Naive thymus-derived CD8-positive, alpha-beta T cell (primary cell): ENCODE measurements at places on chromosomes 3 and 15. TPM values are rescaled to one million over a fixed set of nuclear protein-coding genes. Genes with fewer than 3 reads are reported as not detected.

The ISLR2 gene
- not detected for total RNA-seq

DNA sequence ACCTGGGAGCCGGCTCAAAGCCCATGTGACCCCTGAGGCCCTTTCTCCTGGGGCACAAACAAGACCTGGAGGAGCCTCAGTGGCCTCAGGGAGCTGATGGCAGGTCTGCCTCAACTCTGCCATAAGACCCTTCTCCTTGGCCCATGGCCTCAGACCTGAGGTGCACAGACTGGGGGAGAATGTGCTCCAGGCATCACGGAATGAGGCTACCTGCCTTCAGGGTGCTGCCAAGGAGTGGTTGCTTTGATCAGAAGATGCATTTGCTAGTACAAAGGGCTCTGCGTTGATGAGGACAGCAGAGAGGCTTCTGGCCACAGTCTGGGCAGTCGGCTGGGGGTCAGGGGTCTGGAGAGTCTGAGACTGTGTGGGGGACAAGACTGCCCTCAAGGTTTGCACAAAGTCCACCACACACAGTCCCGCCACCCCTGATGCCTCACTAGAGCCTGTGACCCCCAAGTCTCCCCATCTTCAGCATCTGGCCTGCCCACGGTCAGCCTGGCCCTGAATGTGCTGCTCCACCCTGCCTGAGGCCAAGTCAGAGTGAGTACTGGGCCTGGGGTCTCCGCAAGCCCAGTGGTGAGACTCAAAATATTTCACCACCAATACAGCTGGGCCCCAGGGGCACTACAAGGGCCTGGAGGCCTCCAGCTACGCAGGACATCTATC, 26.6 kb downstream of the ALDH1L1 start:
- H3K4me1 ChIP-seq, result no peaks in the 10 kb centered on the region
- no peak overlapping the region for H3K27ac ChIP-seq

The ZSCAN2 gene
- total RNA-seq, result 13.6 TPM

The FSD2 gene
- not detected for total RNA-seq

The GRM2 gene
- total RNA-seq, result 5.0 TPM

The AKAP13 gene
- 244 TPM for total RNA-seq

- no peaks in the 10 kb centered on the region for H3K36me3 ChIP-seq
- no peak overlapping the region for H3K4me3 ChIP-seq
- DNase-seq, result no peak
- H3K27me3 ChIP-seq, result peaks cover 1% of the 10 kb centered on the region
- peaks cover 4% of the 10 kb centered on the region for H3K4me1 ChIP-seq
Measured at GRCh38 chr3:106161246-106161645, 292.4 kb upstream of the CBLB start.

- peaks cover 19% of the 10 kb centered on the region for H3K27me3 ChIP-seq
- no peak overlapping the region for H3K27ac ChIP-seq
- DNase-seq, result no peak
- no peaks in the 10 kb centered on the region for H3K4me1 ChIP-seq
- no peaks in the 10 kb centered on the region for H3K36me3 ChIP-seq
Measured at GRCh38 chr3:187545366-187545765, 124.8 kb downstream of the SST start.

GRCh38 chr15:85671156-85671555, 123.6 kb downstream of the KLHL25 start:
- H3K27ac ChIP-seq, result peak overlapping the region; percentile 29
- peaks cover 29% of the 10 kb centered on the region for H3K4me1 ChIP-seq
- peaks cover 5% of the 10 kb centered on the region for H3K36me3 ChIP-seq
- H3K4me3 ChIP-seq, result no peak overlapping the region

The GOLGA8M gene
- total RNA-seq, result 10.3 TPM

GRCh38 chr3:128469556-128469955, 2.9 kb upstream of the DNAJB8 start:
- H3K4me3 ChIP-seq, result no peak overlapping the region
- H3K36me3 ChIP-seq, result no peaks in the 10 kb centered on the region
- peaks cover 40% of the 10 kb centered on the region for H3K27me3 ChIP-seq
- H3K27ac ChIP-seq, result no peak overlapping the region
- peaks cover 6% of the 10 kb centered on the region for H3K4me1 ChIP-seq

The ATP10A gene
- total RNA-seq, result 59.1 TPM

The PLA2G4F gene
- total RNA-seq, result not detected

DNA sequence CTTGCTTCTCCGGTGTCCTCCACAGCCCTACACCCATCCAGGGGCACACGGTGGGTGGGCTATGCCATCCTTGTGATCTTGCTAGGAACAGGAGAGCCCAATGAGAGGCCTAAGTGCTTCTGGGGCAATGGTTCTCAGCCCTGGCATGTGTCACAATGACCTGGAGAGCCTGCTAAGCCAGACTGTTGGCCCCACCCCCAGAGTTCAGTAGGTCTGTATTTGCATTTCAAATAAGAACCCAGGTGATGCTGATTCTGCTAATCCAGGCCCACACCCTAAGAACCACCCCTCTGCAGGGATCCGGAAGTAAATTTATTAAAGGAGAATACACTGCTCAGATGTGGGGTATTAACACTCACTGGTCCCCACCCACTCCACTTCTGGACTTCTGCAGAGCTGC, 57.9 kb downstream of the RORA start:
- no peak for DNase-seq
- H3K27me3 ChIP-seq, result peaks cover 33% of the 10 kb centered on the region
- H3K27ac ChIP-seq, result no peak overlapping the region
- peaks cover 17% of the 10 kb centered on the region for H3K4me1 ChIP-seq

- H3K36me3 ChIP-seq, result no peaks in the 10 kb centered on the region
- no peak overlapping the region for H3K4me3 ChIP-seq
- no peak for DNase-seq
- peaks cover 9% of the 10 kb centered on the region for H3K27me3 ChIP-seq
- no peaks in the 10 kb centered on the region for H3K4me1 ChIP-seq
Measured at GRCh38 chr3:10529809-10530208, 24.4 kb upstream of the ATP2B2 start.

DNA sequence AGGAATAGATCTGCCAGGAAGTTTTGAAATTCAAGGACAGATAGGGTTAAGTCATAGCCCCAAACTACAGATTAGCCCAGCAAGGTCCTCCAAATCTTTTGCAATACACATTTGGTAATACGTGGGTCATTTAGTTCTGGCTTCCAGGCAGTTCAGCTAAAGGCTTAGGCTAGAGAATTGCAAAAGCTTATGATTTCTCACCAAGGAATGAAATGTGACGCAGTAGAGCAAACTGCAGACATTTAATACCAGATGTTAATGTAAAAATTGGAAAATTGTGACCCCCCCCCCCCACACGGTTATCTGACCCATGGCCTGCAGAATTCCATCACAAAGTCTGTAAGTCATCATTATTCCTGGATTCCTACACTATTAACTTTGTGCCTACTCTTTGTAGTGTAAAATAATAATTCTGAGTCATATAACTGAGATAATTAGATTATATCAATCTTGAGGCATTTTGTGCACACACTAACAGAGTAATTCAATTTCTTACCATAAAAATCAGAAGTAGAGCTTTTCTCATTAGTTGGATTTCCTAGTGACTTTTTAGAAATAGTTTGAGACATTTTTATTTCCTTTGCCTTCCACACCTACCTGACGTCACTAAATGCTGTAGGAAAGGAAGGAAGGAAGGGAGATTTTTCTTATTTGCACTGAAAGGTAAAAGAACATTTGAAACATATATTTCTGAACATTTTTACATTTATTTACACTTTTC, 235.2 kb downstream of the DTWD1 start:
- H3K4me1 ChIP-seq, result no peaks in the 10 kb centered on the region
- no peak for DNase-seq
- H3K27me3 ChIP-seq, result no peaks in the 10 kb centered on the region
- H3K27ac ChIP-seq, result no peak overlapping the region
- H3K36me3 ChIP-seq, result no peaks in the 10 kb centered on the region

DNA sequence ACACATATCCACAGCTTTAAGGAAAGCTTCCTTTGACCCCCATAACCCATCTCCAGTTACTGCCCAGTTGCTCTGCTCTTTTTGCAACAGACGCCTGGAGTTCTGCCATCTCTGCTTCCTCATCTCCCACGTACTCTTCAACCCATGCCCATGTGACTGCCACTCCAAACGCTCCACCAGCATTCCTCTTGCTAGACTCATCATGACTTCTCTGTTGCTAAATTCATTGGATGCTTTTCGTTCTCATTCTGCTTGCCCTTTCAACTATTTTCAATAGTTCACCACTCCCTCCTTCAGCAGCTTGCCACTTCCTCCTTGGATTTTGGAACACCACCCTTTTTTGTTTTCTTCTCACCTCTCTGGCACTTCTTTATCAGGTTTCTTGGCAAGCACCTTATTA, 2.7 kb upstream of the KNSTRN start:
- H3K36me3 ChIP-seq, result no peaks in the 10 kb centered on the region
- peaks cover 12% of the 10 kb centered on the region for H3K4me1 ChIP-seq
- no peak overlapping the region for H3K27ac ChIP-seq
- no peak overlapping the region for H3K4me3 ChIP-seq
- DNase-seq, result no peak

DNA sequence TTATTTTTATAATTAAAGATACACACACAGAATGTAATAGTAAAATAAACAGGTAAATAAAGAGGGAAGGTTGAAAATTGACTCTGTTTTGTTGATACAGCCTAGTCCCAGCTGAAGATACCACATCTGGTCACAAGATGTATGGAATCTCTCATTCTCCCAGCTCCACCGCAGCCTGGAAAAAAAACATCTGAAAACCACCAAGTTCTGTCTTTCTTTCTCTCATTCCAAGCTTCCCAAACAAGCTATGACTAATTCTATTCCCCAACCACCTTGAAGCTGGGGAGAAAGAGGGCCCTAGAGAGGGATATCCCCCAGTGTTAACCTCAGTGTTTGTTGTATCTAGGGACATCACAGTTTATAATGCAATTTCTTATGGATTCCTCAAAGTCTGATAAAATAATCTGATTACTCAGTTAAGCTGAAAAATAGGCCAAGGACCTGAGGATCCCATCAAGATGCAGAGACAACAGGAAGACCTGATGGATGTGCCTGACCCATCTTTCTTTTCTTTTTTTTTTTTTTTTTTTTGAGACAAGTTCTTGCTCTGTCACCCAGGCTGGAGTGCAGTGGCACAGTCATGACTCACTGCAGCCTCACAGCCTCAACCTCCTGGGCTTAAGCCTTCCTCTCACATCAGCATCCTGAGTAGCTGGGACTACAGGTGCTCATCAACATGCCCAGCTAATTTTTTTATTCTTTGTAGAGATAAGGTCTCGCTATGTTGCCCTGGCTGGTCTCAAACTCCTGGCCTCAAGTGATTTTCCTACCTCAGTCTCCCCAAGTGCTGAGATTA, 38.1 kb downstream of the SRGAP3 start:
- no peaks in the 10 kb centered on the region for H3K36me3 ChIP-seq
- no peaks in the 10 kb centered on the region for H3K27me3 ChIP-seq
- H3K4me3 ChIP-seq, result no peak overlapping the region
- DNase-seq, result no peak

GRCh38 chr15:28921336-28921735, 35.6 kb downstream of the APBA2 start:
- peaks cover 48% of the 10 kb centered on the region for H3K4me1 ChIP-seq
- DNase-seq, result no peak
- H3K27ac ChIP-seq, result peak overlapping the region; percentile 93
- no peaks in the 10 kb centered on the region for H3K27me3 ChIP-seq
- H3K36me3 ChIP-seq, result peaks cover 43% of the 10 kb centered on the region
- H3K4me3 ChIP-seq, result peak overlapping the region; percentile 87

- no peak overlapping the region for H3K27ac ChIP-seq
- no peaks in the 10 kb centered on the region for H3K27me3 ChIP-seq
- peaks cover 39% of the 10 kb centered on the region for H3K36me3 ChIP-seq
Measured at GRCh38 chr3:45946875-45947274, 3.6 kb downstream of the CXCR6 start.

GRCh38 chr3:195451373-195452015, 8.7 kb upstream of the ACAP2 start:
- H3K4me3 ChIP-seq, result no peak overlapping the region
- H3K4me1 ChIP-seq, result peaks cover 9% of the 10 kb centered on the region
- no peaks in the 10 kb centered on the region for H3K27me3 ChIP-seq
- no peak for DNase-seq
- no peak overlapping the region for H3K27ac ChIP-seq

DNA sequence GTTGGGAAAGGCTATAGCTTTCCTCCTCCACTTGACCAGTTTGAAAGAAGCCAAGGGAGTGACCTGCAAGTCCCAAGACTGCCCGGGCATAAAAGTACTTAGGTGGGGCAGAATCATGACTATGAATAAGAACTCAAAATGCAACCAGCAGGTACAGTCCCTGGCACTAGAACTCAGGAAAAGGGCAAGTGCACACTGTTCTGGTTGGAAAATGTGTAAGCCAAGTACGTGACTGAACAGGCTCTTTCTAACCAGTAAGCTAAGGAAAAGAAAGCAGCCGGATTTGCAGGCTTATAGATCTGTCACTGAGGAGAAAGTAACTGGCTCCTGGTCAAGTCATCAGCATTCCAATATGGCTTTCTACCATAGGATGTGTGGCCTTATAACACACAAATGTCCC, 101.2 kb upstream of the SLC4A7 start:
- H3K27ac ChIP-seq, result no peak overlapping the region
- H3K4me1 ChIP-seq, result peaks cover 9% of the 10 kb centered on the region
- H3K36me3 ChIP-seq, result no peaks in the 10 kb centered on the region
- no peak overlapping the region for H3K4me3 ChIP-seq

- H3K4me1 ChIP-seq, result peaks cover 9% of the 10 kb centered on the region
- no peak overlapping the region for H3K4me3 ChIP-seq
- H3K27me3 ChIP-seq, result peaks cover 14% of the 10 kb centered on the region
- no peak for DNase-seq
- H3K27ac ChIP-seq, result peak overlapping the region; percentile 29
Measured at GRCh38 chr3:194272861-194273742, 78.0 kb downstream of the CPN2 start.

GRCh38 chr3:53726643-53727042, 119.6 kb downstream of the CHDH start:
- H3K27ac ChIP-seq, result no peak overlapping the region
- DNase-seq, result no peak
- H3K27me3 ChIP-seq, result peaks cover 2% of the 10 kb centered on the region
- H3K36me3 ChIP-seq, result no peaks in the 10 kb centered on the region

The NRG4 gene
- total RNA-seq, result not detected

The BMF gene
- total RNA-seq, result 19.8 TPM

DNA sequence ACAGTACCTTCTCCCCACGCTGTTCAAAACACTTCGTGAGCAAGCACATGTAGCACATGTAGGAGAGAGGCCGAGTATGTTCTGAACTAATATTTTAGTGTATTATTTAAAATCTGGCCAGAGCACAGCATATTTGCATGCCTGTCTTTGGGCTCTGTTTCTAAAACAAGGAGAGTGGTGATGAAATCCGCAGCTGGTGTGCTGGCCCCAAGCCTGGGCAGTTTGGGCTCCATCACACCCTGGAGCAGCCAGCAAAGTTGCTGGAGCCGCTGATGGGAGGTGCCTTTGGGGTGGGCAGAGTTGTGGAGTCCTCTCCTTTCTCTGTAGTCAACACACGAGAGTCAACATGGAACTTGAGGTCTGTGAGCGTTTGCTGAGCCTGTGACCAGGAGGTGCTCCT, 116.6 kb downstream of the SLCO3A1 start:
- H3K4me1 ChIP-seq, result peaks cover 25% of the 10 kb centered on the region
- no peak overlapping the region for H3K27ac ChIP-seq
- peaks cover 2% of the 10 kb centered on the region for H3K36me3 ChIP-seq
- no peak overlapping the region for H3K4me3 ChIP-seq
- DNase-seq, result no peak

The PIGB gene
- total RNA-seq, result 12.4 TPM
